ENCODE measurements at places on chromosomes 7 and 10. TPM values are rescaled to one million over a fixed set of nuclear protein-coding genes. Genes with fewer than 3 reads are reported as not detected.

- H3K4me3 ChIP-seq, result no peak overlapping the region
- H3K27me3 ChIP-seq, result no peaks in the 10 kb centered on the region
- DNase-seq, result no peak
- H3K4me1 ChIP-seq, result no peaks in the 10 kb centered on the region
- H3K36me3 ChIP-seq, result no peaks in the 10 kb centered on the region
Measured at GRCh38 chr7:116340943-116341907, 130.9 kb downstream of the TES start.

GRCh38 chr7:40604601-40605438 is 470.0 kb downstream of the SUGCT start:
- H3K27me3 ChIP-seq, result no peaks in the 10 kb centered on the region
- H3K4me1 ChIP-seq, result no peaks in the 10 kb centered on the region
- DNase-seq, result no peak
- H3K4me3 ChIP-seq, result no peak overlapping the region
- H3K36me3 ChIP-seq, result no peaks in the 10 kb centered on the region
- no peak overlapping the region for H3K27ac ChIP-seq

DNA sequence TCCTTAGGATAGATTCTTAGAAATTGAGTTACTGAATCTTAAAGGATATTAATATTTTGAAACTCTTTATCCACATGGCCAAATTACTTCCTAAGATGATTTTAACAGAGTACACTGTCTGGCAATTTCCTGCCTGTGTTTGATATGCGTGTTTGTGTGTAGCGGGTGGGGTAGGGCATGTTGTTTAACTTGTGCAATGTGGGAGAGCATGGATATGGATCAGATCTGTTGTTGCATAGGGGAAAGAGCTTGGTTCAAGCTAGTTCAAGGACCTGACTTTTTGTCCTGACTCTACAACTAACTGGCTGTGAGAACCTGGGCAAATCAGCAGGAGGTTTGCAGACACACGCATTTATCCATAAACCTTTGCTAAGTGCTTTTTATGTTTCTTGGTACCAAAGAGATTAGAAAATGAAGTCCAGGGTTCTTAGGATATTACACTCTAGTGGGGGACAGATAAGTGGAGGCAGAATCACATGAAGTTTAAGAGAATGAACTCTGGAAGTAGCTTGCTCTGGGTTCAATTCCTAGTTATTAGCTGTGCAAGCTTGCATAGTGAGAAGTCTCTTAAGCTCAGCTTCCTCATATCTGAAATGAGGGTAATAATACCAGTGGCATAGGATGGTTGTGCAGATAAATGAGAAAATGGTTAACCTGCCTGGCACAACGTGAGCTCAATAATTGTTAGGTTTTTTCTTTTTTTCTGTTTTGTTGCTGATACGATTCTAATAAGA is 96.3 kb upstream of the PRR15 start:
- H3K4me3 ChIP-seq, result no peak overlapping the region
- H3K27me3 ChIP-seq, result no peaks in the 10 kb centered on the region
- H3K27ac ChIP-seq, result no peak overlapping the region
- no peaks in the 10 kb centered on the region for H3K4me1 ChIP-seq
- no peaks in the 10 kb centered on the region for H3K36me3 ChIP-seq
- no peak for DNase-seq

- H3K36me3 ChIP-seq, result no peaks in the 10 kb centered on the region
- no peaks in the 10 kb centered on the region for H3K27me3 ChIP-seq
- no peak overlapping the region for H3K27ac ChIP-seq
- no peak overlapping the region for H3K4me3 ChIP-seq
- H3K4me1 ChIP-seq, result no peaks in the 10 kb centered on the region
- no peak for DNase-seq
Measured at GRCh38 chr7:14170872-14171271, 181.4 kb upstream of the ETV1 start.

DNA sequence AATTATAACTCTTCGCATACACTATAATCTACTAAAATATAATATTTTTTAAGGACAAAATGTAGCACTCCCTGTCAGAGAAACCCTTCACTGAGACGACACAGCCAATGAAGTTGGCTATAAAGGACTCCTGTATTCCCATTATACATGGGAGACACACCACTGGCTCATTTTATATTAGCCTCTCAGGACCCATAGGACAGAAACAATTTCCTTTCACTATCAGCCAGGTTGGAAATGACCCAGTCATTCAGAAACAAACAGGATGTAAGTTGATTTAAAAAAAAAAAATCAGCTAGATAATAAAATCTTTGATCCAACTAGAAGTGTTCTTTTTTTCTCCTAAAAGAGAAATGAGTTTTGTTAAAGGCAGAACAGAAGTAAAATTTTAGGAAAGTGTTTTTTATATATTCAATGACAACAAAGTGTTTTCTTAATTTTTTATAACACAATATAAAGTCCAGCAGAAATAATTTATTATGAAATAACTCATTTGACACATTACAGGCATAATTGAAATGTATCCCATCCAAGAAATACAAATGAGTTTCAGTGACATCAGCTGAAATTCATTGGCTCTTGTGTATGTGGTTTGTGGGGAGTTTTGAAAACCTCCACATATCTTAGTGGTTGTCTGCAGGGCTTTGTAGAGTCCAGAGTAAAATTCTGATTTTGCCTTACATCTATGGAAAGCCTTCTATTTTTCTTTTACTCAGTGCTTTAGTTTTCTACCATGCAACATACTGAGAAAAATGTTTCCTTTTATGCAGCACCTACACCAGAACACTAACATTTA is 64.1 kb downstream of the CTTNBP2 start:
- H3K27me3 ChIP-seq, result no peaks in the 10 kb centered on the region
- no peak overlapping the region for H3K27ac ChIP-seq
- H3K36me3 ChIP-seq, result no peaks in the 10 kb centered on the region
- DNase-seq, result no peak

- H3K4me1 ChIP-seq, result peaks cover 73% of the 10 kb centered on the region
- DNase-seq, result no peak
- peaks cover 38% of the 10 kb centered on the region for H3K36me3 ChIP-seq
Measured at GRCh38 chr7:150629347-150629746, 2.8 kb downstream of the GIMAP6 start.

DNA sequence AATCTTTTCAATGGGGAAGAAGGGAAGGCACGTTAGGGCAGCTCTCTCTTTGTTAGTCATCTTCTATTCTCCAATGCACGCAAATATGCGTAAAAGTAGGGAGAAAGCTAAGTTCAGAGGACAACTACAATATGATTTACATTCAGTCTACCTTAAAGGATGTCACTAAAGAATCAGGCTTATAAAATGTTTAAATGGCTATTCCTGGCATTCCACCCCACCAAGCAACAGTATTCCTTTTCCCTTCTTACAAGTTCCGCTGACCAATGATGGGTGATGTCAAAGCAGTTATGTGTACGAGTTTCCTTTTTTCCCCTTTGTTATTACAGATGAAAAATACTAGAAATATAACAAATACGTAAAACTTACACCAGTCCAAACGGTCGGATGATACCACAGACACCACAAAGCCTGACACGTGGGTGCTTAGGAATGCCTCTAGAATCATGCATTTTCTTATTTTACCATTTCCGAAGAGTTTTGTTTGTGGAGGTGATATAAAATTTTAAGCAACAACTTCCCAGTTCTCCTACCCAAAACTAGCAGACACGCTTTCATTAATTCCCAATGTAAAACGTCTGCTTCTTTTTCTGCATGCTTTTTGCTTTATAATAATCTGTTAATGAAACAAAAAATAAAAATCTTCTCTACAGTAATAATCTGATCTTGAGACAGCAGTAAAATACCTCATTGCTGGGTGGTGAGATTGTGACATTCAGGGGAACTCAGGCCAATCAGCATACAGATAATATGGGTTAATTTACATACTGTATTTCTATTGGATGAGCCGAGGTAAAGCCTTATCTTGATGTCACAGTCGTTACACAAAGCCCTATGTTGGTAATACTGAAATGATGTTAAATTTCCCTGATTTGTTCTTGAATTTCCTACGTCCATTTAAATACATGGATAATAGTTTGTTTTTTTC is 708 bp upstream of the GPR85 start:
- H3K27ac ChIP-seq, result no peak overlapping the region
- H3K27me3 ChIP-seq, result peaks cover 12% of the 10 kb centered on the region
- H3K4me1 ChIP-seq, result peaks cover 4% of the 10 kb centered on the region
- H3K4me3 ChIP-seq, result no peak overlapping the region

DNA sequence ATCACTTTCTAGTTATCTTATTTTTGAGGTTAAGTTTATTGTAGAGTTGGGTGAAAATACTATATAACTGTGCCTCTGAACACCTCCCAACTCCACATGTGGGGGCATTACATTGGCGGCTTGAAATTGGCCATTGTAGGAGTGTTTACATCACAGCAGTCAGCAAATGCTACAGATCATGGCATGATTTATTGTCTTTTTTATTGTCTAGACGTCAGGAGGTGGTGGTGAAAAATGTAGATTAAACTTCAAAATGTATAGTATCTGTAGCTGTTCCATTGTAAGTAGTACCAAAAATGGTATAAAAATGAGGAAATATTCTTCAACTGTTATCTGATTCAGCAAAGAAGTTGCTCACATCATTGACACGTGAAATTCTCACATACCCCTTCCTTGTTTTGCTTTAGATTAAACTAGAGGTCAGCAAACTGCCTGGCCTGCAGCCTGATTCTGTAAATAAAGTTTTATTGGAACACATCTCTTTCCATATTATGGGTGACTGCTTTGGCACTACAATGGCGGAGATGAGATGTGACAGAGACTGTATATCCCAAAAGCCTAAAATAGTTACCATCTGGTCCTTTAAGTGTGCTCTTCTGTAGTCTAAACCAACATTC is 35.0 kb downstream of the TAF3 start:
- no peaks in the 10 kb centered on the region for H3K4me1 ChIP-seq
- H3K4me3 ChIP-seq, result no peak overlapping the region
- no peak overlapping the region for H3K27ac ChIP-seq
- no peaks in the 10 kb centered on the region for H3K27me3 ChIP-seq
- no peak for DNase-seq
- H3K36me3 ChIP-seq, result no peaks in the 10 kb centered on the region

GRCh38 chr10:75899816-75900390 is 468.5 kb downstream of the LRMDA start:
- H3K27me3 ChIP-seq, result no peaks in the 10 kb centered on the region
- no peak overlapping the region for H3K4me3 ChIP-seq
- no peak for DNase-seq
- H3K4me1 ChIP-seq, result no peaks in the 10 kb centered on the region

DNA sequence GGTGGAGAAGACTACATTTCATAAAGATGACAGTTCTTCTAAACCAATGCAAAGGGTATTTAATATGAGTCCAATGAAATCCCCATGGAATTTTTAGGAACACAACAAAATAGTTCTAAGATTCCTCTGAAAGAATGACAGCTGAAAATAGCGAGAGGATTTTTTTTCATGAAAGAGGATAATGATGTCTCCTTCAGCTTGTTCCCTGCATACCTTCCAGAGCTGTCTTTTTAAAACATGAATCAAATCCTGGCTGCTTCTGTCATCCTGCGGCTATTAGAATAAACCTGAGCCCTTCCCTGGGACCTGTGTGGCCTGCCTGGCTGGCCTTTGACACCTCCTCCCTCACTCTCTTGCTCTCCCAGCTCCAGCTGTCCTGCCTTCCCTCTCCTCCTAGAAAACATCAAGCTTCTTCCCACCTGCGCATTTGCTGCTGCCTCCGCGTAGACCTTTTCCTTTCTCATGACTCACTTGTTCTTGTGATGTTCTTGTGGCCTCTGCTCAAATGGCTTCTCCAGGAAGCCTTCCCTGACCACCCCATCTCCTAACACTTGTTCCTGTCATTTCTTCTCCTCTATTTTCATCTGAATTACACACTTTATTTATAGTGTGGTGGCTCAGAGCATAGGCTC is 57.4 kb downstream of the EEPD1 start:
- no peak overlapping the region for H3K27ac ChIP-seq
- no peaks in the 10 kb centered on the region for H3K36me3 ChIP-seq
- no peaks in the 10 kb centered on the region for H3K27me3 ChIP-seq
- no peak for DNase-seq
- no peak overlapping the region for H3K4me3 ChIP-seq
- peaks cover 24% of the 10 kb centered on the region for H3K4me1 ChIP-seq

TAS2R4 gene
- total RNA-seq, result 0.92 TPM

STRIP2 gene
- 21.0 TPM for total RNA-seq

BEND7 gene
- not detected for total RNA-seq

All from CD8-positive, alpha-beta memory T cell (primary cell).